ENCODE measurements at places on chromosomes 1 and 21.

DNA sequence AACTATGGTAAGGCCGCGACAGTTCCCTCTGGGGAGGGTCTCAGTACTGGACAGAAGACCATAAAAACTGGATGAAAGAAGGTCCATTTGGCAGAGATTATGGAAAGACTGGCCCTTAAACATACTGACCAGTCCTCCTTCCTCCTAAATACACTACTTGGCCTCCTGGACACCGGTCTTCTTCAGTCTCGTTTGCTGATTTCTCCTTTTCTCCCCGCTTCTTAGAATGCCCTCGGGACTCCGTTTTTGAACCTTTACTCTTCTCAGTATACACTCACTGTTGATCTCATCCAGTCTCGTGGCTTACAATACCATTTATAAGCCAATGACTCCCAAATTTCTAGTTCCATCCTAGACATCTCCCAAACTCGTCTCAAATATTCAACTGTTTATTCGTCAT lies 694 bp upstream of the MRPL9 start:
- no peak for DNase-seq

- DNase-seq = peak; percentile 61
Observed at GRCh38 chr1:65309304-65310077, at the start of gene DNAJC6. DNAJC6 (plus strand) TSS chr1:65309543; CDS start chr1:65309746, 203 bp downstream.

- DNase-seq = no peak
Observed at GRCh38 chr1:33512226-33513011, 40.0 kb downstream of the ZSCAN20 start.

DNA sequence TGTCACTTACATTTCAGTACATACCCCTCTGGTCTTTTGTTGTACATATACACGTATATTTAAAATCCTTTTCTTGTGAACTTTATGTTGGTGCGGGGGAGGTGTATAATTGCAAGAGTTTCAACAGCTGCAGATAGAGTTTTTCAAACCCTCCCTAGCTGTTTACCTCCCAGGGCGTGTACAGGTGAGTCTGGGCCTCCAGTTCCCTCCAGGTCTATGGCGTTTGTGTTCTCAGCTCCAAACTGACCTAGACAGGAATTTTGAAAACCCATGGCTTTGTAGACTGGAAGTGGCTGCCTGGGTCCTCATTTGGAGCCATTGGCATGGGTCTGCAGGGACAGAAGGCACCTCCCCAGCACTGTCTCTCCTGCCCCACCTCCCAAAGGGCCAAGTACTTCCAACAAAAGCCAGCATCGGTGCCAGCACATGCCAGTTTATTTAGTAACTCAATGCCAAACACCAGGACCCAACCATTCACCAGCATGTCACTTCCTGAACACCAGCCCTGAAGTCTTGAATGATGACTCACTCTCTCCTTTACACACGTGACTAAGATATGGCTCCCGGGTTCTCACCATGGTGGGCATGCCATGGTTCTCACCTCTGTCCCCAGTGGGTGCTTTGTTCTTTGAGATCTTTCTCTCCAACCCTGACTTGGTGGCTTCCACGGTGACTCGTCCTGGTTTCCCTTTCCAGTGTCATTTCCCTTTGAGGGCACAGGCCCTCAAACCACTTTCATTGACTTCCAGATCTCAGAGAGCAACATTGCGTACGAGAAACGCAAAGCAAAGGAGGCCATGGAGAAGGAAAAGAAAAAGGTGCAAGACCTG lies 57.3 kb upstream of the EFHD2 start:
- DNase-seq = no peak

DNA sequence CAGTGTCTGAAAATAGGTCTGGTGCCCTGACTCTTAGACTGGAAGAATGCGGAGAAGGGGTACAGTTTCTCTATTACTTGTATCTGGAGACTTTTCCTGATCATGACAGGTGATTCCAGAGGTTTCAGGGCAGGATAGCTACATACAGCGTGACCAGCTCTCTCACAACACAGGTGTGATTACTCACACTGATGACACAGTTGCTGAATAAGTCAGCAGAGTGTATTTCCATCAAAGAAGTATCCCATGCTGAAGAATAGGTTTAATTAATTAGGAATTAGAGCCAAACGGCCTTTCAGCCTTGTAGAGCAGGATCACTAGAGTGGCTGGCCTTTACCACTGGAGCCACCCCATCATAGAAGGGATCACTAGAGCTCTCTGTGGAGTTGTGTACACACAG lies 298.6 kb downstream of the LMX1A start:
- DNase-seq = no peak

- no peak for DNase-seq
Observed at GRCh38 chr21:45409466-45410150, 4.6 kb downstream of the COL18A1 start.

Data from T-helper 2 cell (primary cell).